ENCODE measurements at places on chromosomes 12 and 14. TPM values are rescaled to one million over a fixed set of nuclear protein-coding genes. Genes with fewer than 3 reads are reported as not detected.

- no peak for DNase-seq
These were observed 16.2 kb upstream of the STON2 start for GRCh38 chr14:81416194-81416952.

DNA sequence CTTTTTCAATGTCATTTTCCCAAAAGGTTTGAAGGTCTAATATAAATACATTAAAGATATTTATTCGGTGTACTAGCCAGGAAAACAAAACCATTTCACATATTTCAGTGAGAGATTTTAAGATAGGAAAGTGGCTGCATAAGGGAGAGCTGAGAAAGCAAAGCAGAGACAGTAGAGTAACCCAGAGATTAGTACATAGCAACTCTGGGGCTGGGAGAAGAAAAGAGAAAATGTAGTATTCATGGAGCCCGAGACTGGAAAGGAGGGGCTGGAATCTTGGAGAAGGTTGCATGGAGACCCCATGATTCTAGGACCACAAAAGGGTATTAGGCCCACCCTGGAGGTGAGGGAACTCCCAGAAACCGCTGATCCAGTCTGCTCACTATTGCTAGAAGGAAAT, 236.9 kb downstream of the PAWR start:
- no peak for DNase-seq

DNA sequence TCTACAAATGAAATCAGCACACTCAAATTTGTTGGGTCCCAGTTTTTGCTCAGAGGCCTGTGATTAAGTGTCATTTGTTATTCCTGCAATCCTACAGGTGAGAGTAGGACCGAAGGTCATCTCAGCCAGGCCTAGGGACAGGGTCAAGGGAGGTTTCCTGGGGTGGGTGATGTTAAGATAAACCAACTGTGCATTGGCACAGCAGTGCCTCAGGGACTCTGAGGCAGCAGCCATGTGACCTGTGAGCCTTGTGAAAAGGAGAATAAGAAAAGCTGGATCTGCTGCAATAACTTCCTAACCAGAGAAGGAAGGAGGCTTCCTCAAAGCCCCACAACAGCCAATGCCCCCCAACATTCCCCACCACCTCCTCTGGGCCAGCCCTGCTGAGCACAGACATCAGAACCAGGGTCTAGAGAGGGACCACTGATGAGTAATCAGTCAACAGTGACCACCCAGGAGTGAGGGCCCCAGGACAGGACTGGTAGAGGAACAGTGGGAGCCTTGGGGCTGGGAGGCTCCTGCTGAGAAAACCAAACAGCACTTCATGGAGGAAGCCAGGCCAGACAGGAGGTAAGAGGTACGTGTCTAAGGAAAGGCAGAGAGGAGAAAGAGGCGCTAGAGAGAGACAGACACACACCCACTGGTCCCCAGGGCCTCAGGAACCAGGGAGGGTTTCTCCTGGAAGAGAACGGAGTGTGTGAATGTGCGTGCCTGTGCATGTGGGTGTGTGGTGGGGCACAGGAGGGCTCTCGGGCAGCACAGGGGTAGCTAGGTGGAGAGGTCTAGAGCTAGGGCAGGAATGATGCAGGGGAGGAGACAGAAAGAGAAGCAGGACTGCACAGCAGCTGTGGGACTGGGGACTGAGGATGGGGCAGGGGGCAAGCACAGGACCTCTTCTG, 82.4 kb downstream of the ITPK1 start:
- no peak for DNase-seq

- no peak for DNase-seq
These were observed 604 bp downstream of the GLIPR1 start for GRCh38 chr12:75481013-75481705.

DNA sequence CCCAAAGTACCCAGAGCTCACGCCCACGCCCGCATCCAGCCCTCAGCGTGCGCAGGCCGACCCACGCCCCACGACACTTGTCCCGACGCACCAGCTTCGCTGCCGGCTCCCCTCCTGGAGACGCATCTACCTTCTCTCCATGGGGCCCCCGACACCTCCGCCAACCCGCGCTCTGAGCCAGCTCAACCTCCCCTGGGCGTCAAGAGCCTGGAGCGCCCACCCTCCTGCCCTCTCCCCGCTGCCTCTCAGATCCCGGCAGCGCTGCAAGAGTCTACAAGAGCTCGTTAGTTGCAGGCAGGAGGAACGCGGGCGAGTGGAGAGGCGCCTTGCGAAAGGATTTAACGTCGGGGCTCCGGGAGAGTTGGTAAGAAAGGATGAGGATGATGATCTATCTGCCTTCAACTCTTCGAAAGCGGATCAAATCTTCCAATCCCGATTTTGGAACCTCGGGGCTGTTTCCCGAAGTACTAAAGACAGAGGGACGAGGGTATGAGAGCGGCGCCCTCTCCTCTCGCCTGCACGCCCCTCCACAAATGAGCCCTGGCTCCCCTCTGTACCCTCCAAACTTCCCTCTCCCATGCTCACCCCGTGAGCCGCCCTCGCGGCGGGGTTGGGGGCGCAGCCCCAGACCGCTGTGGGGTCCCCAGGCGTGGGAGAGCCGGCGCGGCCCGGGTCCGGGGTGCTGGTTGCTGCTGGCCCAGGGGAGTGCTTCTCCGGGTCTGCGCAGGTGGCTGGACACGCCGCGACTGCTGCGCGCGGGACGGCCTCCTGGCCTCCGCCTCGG, 979 bp downstream of the LTBP2 start:
- no peak for DNase-seq

DNA sequence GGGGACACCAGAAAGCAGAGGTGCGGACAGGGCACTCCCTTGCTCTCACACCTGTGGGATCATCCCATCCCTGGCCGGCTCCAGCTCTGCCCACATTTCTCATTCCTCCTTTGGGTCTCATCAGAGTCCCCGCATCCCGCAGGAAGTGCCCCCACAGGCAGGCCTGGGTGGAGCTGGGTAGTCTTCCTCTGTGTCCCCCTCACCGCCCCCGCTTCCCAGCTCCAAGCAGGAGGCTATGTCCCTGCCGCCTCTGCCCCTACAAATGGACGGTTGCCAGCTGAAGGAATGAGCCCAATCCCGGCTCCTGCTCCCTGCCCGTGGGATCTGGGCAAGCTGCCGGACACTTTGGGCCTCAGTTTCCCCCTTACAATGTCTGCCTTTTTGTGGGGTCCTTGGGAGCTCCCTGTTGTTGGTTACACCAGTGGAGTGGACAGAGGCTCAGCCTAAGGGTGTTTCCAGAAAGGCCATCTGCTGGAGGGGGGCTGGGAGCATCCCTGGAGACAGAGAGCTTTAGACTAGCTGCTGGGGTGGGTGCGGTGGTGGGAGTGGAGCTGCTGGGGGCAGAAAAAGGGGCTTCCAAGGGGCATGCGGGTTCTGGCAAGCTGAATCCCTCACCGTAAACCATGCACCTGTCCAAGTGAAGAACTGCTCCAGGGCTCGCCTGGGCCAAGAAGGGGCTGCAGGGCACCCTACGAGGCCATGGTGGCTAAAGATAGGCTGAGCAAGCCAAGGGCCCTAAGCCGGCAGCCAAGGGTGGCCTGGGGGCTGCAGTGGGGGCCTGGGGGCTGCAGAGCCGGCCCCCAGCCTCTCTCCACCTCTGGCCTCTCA, 7.9 kb upstream of the GPR132 start:
- peak; percentile 13 for DNase-seq

DNA sequence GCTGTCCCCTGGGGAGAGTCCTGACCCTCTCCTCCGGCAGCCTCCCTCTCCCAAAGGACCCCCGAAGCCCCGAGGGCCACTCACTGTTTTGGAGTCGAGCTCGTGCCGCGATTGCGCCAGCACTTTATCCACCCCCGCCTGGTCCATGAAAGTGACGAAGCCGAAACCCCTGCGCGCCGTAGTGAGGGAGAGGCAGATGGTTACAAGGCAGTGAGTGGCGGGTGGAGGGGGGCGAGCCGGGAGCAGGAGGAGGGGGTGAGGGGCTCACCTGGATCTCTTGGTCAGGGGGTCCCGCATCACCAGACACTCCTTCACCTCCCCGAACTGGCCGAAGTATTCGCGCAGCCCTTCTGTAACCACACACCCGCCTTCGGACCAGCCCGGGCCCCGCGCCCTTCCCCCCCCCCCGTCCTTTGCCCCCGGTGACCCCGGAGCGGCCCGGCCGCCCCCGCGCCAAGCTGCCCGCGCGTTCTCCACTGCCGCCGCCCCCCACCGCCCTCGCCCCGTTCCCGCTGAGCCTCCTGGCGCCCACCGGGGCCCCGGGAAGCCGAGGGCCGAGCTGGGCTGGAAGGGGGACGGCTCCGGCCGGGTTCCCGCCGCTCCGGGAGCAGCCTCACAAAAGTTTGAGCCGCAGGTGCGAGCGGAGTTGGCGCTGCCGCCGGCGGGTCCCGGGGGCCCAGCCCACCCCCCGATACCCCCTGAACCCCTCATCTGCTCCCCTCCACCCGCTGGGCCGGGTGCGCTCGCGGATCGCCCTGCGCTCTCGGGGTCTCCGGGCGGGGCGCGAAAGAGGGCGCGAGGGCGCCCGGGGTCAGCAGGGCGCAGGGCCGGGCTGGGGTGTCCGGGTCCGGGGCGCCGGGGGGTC, 808 bp downstream of the MSI1 start:
- DNase-seq: no peak

DNA sequence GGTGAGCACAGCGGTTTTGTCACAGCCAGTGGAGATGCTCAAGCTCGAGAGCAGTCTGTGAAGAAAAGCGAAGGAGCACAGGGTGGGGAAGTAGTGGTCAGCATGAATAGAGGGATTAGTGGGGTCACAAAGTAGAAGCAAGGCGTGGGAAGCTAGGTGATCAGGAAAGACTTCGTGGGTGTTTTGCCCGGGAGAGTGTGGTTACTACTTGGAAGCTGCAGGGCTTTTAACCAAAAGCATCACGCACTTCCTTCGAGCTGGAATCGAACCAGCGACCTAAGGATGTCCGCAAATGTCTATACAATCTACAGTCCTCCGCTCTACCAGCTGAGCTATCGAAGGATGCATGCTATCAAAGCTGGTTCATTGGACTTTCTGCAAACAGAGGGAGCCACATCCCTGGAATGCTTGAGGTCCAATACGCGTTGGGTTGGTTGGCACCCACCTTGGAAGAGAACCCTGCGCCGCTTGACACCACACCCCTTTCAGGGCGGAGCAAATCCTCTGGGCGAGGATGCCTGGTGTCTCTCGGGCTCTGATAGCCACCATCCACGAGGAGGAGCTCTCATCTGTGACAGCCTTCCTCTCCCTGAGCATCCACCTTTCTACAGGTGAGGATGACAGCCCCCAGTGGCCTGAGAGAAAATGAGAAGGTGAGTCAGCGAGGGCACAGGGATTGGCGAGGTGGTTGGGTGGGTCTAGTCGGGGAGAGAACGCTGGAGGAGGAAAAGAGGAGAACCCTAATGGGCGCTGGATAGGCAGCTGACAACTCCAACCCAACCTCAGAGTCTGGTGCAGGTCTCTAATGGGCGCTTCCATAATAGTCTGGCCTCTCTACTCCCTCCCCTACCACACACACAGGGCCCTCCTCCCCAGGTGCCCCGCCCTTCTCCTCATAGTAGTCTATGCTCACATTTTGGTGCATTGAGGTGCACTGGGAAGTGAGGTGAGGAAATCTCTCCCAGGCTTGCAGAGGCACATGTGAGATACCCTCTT, 16.0 kb upstream of the OR6S1 start:
- DNase-seq: no peak

DNA sequence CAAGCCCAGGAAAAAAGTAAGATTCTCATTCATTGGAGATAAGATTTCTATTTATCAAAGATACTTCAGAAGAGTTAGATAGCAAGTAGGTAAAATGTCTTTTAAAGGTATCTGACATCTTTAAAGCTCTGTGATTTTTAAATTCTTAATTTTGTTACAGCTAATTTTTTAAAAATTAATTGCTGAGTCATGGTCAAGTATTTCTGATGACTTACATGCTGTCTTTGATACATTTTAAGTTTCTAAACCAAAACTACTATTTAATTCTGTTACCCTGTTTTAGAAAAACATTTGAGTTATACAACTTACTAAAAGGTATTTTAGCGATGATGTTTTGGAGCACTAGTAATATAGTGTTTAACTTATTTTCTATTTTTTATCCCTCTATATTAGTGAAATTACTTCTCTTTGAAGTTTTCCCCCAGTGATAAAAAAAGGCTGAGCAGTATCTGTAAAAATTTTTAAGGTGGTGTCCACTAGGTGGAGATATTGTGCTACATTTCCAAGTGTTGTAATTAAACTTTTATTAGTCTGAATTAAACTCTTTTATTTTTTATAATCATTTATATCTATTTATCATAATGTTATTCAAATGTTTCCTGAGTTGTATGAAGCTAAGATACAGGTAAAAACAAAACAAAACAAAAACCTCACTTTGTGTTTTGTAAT, 11.5 kb downstream of the ALG10 start:
- no peak for DNase-seq

- DNase-seq: no peak
These were observed 1.1 kb downstream of the PAPLN start for GRCh38 chr14:73238424-73238852.

GRCh38 chr12:28899951-28900350, 249.1 kb upstream of the FAR2 start:
- no peak for DNase-seq

DNA sequence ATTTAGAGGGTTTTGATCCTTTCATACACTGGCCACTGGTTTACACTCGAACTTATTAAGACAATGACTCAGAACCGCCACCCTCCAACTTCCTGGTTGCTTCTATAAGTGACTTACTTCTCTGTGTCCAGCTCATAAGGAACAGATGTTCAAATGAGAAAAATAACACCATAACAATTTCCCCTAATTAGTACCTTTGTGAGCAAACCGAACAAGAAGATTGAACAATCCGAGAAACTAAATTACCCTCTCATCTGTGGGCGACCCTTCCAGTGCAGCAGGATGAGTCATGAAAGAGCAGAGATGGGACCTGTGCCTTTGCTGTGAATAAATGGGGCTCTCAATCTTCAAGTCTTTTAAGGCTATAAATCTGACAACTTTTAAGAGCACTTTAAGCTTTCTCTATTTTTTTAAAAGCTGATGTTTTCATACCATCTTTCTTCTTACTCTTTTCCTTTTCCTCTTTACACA, 146.8 kb upstream of the RASSF8 start:
- no peak for DNase-seq

GRCh38 chr14:67928375-67928774, 108.8 kb downstream of the RAD51B start:
- DNase-seq: no peak

DNA sequence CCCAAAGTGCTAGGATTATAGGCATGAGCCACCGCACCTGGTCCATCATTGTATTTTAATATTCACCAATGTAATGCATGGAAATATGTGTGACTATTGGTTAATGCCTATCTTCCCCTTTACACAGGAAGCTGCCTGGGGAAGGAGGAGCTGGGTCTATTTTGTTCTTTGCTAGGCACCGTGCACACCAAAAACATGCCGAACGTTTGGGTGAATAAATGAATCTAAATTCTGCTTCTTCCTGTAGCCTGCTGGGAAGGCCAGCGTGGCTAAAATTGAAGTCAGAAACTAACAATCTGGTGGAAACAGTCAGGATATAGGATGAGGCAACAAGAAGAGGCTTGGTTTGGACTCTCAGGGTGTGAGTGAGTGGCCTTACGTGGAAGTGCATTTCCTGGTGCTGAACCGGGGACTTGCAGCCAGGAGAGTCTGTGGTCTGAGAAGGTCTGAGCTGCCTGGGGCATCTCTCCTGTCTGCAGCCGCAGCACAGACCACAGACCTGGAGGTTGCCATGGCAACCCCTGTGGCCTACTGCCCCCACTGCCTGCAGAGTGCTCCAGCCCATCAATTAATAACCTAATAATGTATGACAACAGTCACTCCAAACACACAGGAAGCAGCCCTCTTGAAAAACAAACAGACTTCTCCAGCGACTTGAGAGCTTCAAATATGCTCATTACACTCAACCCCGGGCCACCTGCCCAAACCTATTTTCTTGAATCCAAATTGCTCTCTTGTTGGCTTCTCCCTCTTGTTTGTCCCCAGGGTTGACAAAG, 5.5 kb upstream of the GPR68 start:
- peak; percentile 58 for DNase-seq

Gene CLEC1B
- polyA plus RNA-seq: not detected

Gene TROAP
- polyA plus RNA-seq: 0.25 TPM

Gene SLC24A4
- 0.50 TPM for polyA plus RNA-seq

Gene CCDC197
- not detected for polyA plus RNA-seq

Data from right cardiac atrium (tissue), 5 donors.